ENCODE measurements at places on chromosomes 13 and 19.

DNA sequence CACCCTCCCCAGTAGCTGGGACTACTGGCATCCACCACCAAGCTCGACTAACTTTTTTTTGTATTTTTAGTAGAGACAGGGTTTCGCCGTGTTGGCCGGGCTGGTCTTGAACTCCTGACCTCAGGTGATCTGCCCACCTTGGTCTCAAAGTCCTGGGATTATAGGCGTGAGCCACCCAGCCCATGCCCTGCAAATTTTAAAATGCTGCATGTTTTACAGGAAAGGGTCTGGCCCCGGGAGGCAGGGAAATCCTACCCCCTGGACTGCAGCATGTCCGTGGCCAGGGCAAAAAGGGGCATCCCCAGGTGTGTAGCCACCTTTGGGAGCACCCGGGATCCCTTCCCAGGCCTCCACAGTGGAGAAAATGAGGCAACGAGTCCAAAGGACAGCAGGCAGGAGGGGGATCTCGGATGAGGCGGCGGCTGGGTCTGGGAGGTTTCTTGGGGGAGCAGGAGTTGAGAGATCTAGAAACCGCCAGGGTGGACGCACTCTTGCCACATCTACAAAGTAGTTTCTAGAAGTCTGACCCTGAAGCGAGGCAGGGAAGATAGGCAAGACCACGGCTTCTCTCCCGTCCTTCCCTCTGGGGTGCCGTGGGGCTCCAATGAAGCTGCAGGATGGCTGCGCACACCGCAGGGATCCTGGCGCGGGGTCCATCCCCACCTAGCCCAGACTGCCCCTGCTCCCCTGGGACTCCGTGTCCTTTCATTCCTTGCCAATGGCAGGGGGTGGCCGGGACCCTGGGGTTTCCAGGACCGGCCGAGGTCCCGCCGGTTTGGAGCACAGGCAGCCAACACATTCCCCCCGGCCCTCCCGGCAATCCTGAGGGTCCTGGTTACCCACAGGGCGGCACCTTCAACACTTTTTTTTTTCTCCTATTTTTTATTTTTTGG lies 21.3 kb upstream of the ZBTB7A start:
- peak overlapping the region; percentile 69 for H3K27ac ChIP-seq
- DNase-seq: no peak
- H3K4me3 ChIP-seq: no peak overlapping the region
- no peaks in the 10 kb centered on the region for H3K27me3 ChIP-seq
- H3K36me3 ChIP-seq: peaks cover 2% of the 10 kb centered on the region

GRCh38 chr19:4816950-4817278 lies 14.6 kb downstream of the TICAM1 start:
- H3K27me3 ChIP-seq: no peaks in the 10 kb centered on the region
- H3K36me3 ChIP-seq: peaks cover 15% of the 10 kb centered on the region
- H3K4me3 ChIP-seq: no peak overlapping the region
- H3K27ac ChIP-seq: no peak overlapping the region
- H3K4me1 ChIP-seq: peaks cover 3% of the 10 kb centered on the region
- no peak for DNase-seq

- H3K27me3 ChIP-seq: peaks cover 5% of the 10 kb centered on the region
- no peaks in the 10 kb centered on the region for H3K36me3 ChIP-seq
- H3K4me1 ChIP-seq: no peaks in the 10 kb centered on the region
Measured at GRCh38 chr13:102369302-102369701, 32.5 kb downstream of the FGF14 start.

GRCh38 chr13:43579321-43579720 lies 207.5 kb downstream of the ENOX1 start:
- no peak for DNase-seq
- no peak overlapping the region for H3K27ac ChIP-seq
- H3K36me3 ChIP-seq: no peaks in the 10 kb centered on the region
- peaks cover 9% of the 10 kb centered on the region for H3K4me1 ChIP-seq
- no peak overlapping the region for H3K4me3 ChIP-seq

DNA sequence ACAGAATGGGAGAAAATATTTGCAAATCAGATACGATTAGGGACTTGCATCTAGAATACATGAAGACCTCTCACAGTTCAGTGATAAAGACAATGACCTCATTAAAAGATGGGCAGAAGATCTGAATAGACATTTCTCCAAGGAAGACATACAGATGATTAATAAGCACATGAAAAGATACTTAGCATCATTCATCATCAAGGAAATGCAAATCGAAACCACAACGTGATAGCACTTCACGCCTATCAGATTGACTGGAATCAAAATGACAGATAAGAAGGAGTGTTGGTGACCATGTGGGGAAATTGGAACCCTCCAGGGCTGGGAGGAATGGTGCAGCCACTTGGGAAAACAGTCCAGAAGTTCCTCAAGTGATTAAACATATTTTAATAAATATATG lies 25.8 kb downstream of the CFAP97D2 start:
- H3K4me1 ChIP-seq: no peaks in the 10 kb centered on the region
- no peak overlapping the region for H3K27ac ChIP-seq
- no peaks in the 10 kb centered on the region for H3K27me3 ChIP-seq
- H3K4me3 ChIP-seq: no peak overlapping the region
- no peaks in the 10 kb centered on the region for H3K36me3 ChIP-seq
- no peak for DNase-seq

DNA sequence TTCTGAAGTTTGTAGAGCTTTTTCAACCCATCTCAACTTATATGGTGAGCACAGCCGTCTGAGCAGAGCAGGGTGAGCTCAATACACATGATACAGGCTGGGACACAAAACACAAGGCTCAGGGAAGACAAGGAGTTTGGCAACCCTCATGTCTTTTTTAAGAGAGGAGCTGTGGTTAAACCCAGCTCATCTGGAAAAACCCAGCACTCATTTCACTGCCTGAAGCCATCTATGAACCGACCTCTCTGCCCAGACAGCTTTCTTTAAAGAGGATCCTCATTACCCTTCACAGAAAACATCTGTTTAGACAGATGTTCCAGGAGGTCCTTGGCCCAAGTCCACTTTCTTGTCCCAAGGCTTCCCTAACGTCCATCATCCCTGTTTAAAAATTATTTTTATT lies 170.0 kb upstream of the TSHZ3 start:
- no peaks in the 10 kb centered on the region for H3K27me3 ChIP-seq
- peaks cover 40% of the 10 kb centered on the region for H3K4me1 ChIP-seq
- no peak for DNase-seq
- no peaks in the 10 kb centered on the region for H3K36me3 ChIP-seq
- H3K27ac ChIP-seq: peak overlapping the region; percentile 84

DNA sequence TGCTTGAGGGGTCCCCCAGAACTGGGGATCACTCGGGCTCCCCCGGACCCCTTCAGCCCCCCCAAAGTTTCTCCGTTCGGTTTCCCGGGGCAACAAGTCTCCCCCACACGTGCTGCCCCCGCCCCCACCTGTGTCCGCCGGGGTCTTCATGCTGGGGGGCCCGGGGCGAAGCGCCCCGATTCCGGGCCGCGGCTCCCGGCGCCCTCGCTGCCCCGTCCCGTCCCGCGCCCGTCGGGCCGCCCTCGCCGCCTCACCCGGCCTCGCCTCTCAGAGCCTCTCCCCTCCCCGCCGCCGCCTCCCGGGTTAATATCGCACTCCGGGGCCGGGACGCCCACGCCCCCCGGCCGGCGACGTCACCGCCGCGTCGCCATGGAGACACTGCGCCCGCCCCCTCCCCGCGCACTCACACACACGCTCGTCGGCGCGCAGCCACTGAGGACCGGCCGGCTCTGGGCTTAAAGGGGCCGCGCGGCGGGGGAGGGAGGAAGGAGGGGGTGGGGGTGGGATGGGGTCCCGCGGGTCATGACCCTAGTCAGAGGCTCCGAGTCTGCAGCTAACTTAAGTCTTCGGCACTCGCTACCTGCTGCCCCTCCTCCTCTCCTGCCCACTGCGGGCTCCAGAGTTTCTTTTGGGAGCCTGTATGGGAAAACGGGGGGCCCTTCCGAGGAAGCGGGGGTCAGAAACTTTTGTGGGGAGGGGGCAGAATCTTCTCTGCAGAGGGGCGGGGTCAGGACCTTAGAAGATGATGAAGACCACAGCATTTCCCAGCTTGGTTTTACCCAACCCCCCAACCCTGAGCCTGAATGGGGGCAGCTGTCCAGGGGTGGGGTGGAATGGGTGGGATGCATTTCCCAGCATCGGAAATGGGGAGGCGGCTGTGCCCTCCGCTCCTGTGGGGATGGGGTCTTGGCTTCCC lies at the start of gene ERF:
ERF (minus strand) TSS at position 279 of the 916 bp plus-strand sequence; CDS start at position 150, 129 bp downstream.
- peak within 1 kb of the TSS; percentile 95 for H3K27ac ChIP-seq
- peak; percentile 96 for DNase-seq
- H3K27me3 ChIP-seq: no peaks in the 10 kb centered on the region
- peaks cover 29% of the 10 kb centered on the region for H3K4me1 ChIP-seq
- H3K4me3 ChIP-seq: peak within 1 kb of the TSS; percentile 67

GRCh38 chr13:41500511-41500910 lies 43.2 kb downstream of the RGCC start:
- no peaks in the 10 kb centered on the region for H3K4me1 ChIP-seq
- H3K27ac ChIP-seq: no peak overlapping the region
- H3K4me3 ChIP-seq: no peak overlapping the region
- H3K27me3 ChIP-seq: no peaks in the 10 kb centered on the region

- peaks cover 7% of the 10 kb centered on the region for H3K4me1 ChIP-seq
- no peak overlapping the region for H3K4me3 ChIP-seq
- H3K27me3 ChIP-seq: peaks cover 7% of the 10 kb centered on the region
- H3K27ac ChIP-seq: no peak overlapping the region
- H3K36me3 ChIP-seq: no peaks in the 10 kb centered on the region
Measured at GRCh38 chr13:112941349-112941748, 27.7 kb upstream of the MCF2L start.

- no peak overlapping the region for H3K4me3 ChIP-seq
- H3K36me3 ChIP-seq: no peaks in the 10 kb centered on the region
- peak overlapping the region; percentile 84 for H3K27ac ChIP-seq
Measured at GRCh38 chr13:42000846-42001245, 39.9 kb upstream of the VWA8 start.

GRCh38 chr13:79778741-79779460 lies 297.9 kb downstream of the NDFIP2 start:
- no peak for DNase-seq
- H3K27ac ChIP-seq: peak overlapping the region; percentile 22
- H3K4me1 ChIP-seq: peaks cover 64% of the 10 kb centered on the region
- H3K4me3 ChIP-seq: no peak overlapping the region
- H3K36me3 ChIP-seq: no peaks in the 10 kb centered on the region
- H3K27me3 ChIP-seq: no peaks in the 10 kb centered on the region

DNA sequence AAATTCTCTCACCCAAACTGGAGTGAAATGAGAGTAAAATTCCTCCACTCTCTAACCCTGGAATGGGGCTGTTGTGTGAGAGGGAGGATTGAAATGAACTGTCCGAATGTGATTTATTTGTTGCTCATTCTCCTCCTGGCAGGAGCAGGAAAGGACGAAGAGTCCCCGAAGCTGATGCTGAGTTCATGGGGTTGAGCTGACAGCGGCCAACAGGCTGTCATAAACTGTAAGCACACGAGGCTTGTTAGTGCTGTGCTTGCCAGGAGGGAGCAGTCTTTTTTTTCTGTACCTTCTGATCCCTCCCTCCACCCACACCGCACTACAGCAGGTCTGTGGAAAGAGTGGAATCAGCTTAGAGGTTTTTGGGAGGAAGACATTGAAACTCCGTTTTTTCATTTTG lies 33.1 kb upstream of the ZNF331 start:
- peak overlapping the region; percentile 51 for H3K4me3 ChIP-seq
- peak overlapping the region; percentile 50 for H3K27ac ChIP-seq
- DNase-seq: no peak
- H3K4me1 ChIP-seq: peaks cover 15% of the 10 kb centered on the region
- no peaks in the 10 kb centered on the region for H3K36me3 ChIP-seq
- no peaks in the 10 kb centered on the region for H3K27me3 ChIP-seq

- DNase-seq: no peak
- H3K27me3 ChIP-seq: peaks cover 9% of the 10 kb centered on the region
- H3K4me3 ChIP-seq: no peak overlapping the region
- no peak overlapping the region for H3K27ac ChIP-seq
Measured at GRCh38 chr13:31775148-31775547, 35.8 kb downstream of the RXFP2 start.

DNA sequence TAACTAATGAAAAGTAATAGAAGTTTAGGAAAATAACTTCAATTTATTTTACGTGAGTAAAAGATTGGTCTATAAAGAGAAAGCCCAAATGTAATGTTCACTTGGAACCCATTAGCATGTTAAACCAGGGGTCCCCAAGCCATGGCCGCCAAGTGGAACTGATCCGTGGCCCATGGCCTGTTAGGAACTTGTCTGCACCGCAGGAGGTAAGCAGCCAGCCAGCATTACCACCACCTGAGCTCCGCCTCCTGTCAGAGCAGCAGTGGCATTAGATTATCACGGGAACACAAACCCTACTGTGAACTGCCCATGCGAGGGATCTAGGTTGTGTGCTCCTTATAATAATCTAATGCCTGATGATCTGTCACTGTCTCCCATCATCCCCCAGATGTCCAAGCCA lies 818.7 kb upstream of the GPC6 start:
- no peaks in the 10 kb centered on the region for H3K36me3 ChIP-seq
- DNase-seq: no peak
- H3K4me3 ChIP-seq: no peak overlapping the region
- no peak overlapping the region for H3K27ac ChIP-seq
- H3K27me3 ChIP-seq: no peaks in the 10 kb centered on the region

DNA sequence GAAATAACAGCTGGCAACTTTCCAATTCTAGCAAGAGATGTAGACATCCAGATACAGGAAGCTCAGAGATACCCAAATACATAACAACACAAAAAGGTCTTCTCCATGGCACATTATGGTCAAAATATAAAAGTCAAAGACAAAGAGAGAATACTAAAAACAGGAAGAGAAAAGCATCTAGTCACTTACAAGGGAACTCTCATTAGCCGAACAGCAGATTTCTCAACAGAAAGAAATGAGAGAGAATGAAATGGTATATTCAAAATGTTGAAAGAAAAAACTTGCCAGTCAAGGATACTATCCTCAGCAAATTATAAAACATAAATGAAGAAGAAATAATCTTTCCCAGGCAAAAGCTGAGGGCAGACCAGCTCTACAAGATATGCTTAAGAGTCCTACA lies 12.4 kb downstream of the ZNF780A start:
- H3K4me1 ChIP-seq: no peaks in the 10 kb centered on the region
- no peak overlapping the region for H3K27ac ChIP-seq
- DNase-seq: no peak
- H3K27me3 ChIP-seq: no peaks in the 10 kb centered on the region
- H3K36me3 ChIP-seq: peaks cover 95% of the 10 kb centered on the region
- H3K4me3 ChIP-seq: no peak overlapping the region

DNA sequence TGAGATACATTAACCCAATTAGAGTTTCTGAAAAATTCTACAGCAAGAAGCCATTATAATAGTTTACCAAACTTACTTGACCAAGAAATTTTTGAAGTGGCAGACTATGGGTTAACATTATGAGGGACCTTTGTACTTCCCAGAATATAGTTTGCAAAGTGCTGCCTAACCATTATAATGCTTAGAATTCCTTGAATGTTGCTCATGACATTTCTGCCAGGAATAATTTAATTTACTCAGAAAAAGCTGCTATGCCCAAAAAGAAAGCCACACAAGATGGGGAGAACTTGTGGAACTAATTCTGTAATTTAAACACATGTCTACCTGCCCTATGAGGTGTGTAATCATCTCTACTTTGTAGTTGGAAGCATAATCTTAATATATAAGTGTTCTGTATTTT lies 58.1 kb upstream of the MYCBP2 start:
- no peaks in the 10 kb centered on the region for H3K36me3 ChIP-seq
- peaks cover 15% of the 10 kb centered on the region for H3K27me3 ChIP-seq
- H3K4me1 ChIP-seq: peaks cover 4% of the 10 kb centered on the region
- no peak overlapping the region for H3K27ac ChIP-seq
